Metanephros (tissue), 2 donors: ENCODE measurements at places on chromosomes 3 and 15. TPM values are rescaled to one million over a fixed set of nuclear protein-coding genes. Genes with fewer than 3 reads are reported as not detected.

Gene PLA2G4D
- total RNA-seq: not detected

Gene FAM81A
- 7.8 TPM for total RNA-seq

Gene CAPN3
- 121 TPM for total RNA-seq

Gene HHATL
- 9.0 TPM for total RNA-seq

Gene SPTSSB
- 7.4 TPM for total RNA-seq

Gene CCDC33
- 2.9 TPM for total RNA-seq

Gene TGM4
- not detected for total RNA-seq

Gene CISH
- 36.6 TPM for total RNA-seq

Gene TEX55
- total RNA-seq: not detected
